ENCODE measurements at places on chromosomes 7 and 10. TPM values are rescaled to one million over a fixed set of nuclear protein-coding genes. Genes with fewer than 3 reads are reported as not detected.

- no peak for DNase-seq
Measured at GRCh38 chr7:37759526-37759925, 76.0 kb downstream of the GPR141 start.

DNA sequence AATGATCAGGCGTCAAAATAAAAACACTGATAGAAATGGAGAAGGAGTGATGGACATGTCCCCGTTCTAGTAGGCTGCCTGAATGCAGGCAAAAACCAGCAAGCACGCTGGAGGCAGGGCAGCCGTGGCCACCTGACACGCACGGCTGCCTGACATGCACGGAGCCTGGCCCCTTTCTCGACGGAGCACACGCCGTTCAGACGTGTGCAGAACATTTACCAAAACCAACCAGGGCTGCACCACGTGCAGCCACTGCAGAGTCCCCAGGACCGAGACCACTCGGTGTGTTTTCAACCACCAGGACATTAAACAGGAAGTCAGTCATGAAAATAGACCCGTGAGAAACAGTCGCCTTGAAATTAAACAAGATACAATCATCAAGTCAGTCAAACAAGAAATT, 61.9 kb upstream of the NKX6-2 start:
- no peak for DNase-seq

DNA sequence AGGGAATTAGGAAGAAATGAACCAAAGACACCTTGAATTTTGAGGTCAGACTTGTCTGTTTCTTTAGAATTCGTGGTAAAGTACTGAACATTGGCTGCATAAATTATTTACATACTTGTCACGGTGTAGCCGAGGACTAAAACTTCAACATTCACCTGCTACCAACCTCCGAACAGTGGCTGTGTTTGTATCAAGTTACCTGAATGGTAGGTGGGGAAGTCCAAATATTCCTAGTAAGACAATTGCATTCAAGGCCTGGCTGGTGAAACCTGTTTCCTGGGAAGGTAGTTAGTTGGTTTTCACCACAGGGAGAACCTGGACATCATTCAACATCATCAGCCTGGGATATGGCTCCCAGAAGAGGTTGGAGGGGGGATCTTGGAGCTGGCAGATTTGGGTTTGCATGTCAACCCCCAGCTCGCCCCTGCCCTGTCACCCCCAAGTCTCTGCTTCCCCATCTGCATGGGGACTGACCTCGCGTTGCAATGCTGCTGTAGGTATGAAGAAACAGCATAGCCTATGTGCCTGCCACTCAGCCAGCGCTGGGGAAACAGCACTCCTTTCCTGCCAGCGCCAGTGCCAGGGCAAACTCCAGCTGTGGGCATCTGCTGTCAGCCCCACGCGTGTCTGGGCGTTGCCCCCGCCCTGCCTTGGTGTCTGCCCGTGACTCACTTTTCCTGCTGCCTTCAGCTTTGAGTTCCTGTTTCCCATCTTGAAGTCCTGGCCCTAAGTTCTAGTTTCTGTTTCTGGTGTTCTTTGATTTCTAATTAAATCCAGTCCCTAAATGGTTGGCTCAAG, 12.7 kb upstream of the LARP4B start:
- DNase-seq: peak; percentile 28

GRCh38 chr10:79472951-79473350, 27.5 kb upstream of the ZCCHC24 start:
- DNase-seq: no peak

FGFBP3 gene
- 0.72 TPM for total RNA-seq

GRCh38 chr10:3613318-3613717, 171.7 kb downstream of the KLF6 start:
- no peak for DNase-seq

GRCh38 chr7:38428041-38428440, 154.6 kb upstream of the TARP start:
- no peak for DNase-seq

DNA sequence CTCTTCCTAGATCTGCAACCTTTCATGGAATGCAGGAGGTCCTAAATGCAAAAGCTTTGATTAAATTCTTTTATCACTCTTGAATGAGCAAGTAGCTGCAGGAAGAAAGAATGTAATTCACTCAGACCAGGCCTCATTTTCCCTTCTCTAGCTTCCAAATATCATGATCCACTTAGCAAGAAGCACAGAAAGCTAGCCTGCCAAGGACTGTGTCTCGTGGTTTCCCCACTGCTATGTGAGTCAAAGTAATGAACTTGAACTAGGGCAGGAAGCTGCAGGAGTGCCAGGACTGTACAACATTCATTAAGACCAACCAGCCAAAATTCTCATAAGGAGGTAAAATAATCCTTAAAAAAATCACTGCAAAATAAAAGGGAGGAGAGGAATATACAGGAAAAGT, 379.2 kb downstream of the CALN1 start:
- DNase-seq: no peak

- no peak for DNase-seq
Measured at GRCh38 chr7:91185771-91186170, 78.5 kb upstream of the FZD1 start.

GRCh38 chr10:69749178-69750010, 52.3 kb upstream of the COL13A1 start:
- no peak for DNase-seq

NFE2L3 gene
- total RNA-seq: 1.2 TPM

DNA sequence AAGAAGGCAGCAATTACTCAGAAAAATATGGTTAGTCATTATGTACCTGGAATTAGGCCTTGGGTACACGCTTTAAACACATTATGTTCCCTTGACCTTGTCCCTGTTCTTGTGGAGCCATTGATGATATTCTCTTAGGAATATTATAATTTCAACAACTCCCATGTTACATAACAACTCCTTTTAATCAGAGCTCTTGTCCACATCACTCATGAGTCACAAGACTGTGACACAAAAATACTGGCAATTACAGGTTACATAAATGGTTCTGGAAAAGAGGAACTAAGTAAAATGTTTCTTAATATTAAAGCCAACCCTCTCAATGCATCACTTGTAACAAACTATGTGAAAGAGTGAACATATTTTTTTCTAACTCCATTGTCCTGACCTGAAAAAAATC, 143.8 kb upstream of the PCLO start:
- no peak for DNase-seq

CACNB2 gene
- 5.1 TPM for total RNA-seq

- no peak for DNase-seq
Measured at GRCh38 chr10:44102726-44103255, 282.1 kb downstream of the CXCL12 start.

DNA sequence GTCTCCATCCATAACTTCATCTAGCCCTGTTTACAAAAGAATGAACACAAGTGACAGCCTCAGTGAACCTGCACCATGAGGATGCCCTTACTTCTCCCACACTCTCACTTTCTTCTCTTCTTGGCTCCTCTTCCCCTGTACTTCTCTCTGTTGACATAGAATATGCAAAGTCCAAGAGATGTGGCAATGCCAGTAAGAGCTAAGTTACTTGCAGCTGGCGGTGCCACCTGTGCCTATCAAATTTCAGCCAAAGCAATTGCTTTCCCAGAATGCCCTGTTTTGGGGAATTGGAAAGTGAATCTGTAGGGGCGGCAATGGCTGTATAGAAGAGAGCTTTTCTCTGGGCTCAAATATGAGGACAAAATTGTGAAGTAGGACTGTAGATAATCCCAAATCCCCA, 557.8 kb downstream of the AUTS2 start:
- DNase-seq: no peak

GRCh38 chr7:138345567-138345966, 114.5 kb upstream of the TRIM24 start:
- DNase-seq: no peak

DNA sequence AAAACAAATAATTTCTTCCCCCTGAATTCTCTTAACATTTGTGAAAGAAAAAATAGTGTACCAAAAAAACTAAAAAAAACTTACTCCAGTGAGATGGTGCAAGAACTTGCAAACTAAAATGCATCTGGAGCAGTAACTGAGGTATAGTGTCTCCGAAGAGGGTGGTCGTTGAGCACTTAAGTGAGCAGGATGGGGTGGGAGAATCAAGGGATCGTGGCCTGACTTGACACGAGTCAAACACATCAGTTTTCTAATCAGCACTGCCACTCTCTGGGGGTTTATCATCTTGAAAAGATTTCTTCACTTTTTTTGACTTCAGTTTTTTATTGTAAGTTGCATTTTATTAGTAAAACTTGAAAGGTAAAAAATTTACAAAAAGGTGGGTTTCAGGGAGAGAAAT, 2.5 kb downstream of the ZNF273 start:
- DNase-seq: no peak

DNA sequence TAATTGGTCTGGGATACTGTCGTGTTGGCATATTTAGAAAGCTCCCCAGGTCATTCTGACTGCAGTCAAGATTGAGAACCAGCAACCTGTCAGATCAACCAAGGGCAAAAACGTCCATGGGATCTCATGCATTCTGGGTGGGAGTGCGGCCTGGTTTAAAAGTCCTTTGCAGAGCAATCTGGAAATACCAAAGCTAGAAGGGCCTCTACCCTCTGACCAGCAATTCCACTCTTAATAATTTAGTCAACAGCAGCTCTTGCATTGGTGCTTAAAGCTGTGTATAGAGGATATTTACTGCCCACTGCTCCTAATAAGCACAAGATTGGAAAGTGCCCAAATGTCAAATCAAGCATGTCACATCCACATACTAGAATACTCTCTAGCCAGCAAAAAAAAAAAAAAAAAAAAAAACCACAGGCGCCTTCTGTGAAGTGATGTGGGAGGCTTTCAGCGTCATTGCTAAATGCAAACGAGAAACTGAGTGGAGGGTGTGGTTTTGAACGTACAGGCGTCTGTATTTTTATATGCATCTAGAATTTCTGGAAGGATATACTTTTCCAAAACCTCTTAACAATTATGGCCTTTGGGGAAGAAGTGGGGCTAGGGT, 44.8 kb upstream of the HSPA12A start:
- DNase-seq: no peak

CUEDC2 gene
- 18.9 TPM for total RNA-seq

GRCh38 chr7:116241291-116241690, 31.0 kb downstream of the TES start:
- no peak for DNase-seq

- no peak for DNase-seq
Measured at GRCh38 chr10:61097026-61097425, 153.0 kb upstream of the RHOBTB1 start.

TMEM178B gene
- total RNA-seq: 3.0 TPM

GRCh38 chr7:94050046-94050445, 45.9 kb upstream of the BET1 start:
- no peak for DNase-seq

DNA sequence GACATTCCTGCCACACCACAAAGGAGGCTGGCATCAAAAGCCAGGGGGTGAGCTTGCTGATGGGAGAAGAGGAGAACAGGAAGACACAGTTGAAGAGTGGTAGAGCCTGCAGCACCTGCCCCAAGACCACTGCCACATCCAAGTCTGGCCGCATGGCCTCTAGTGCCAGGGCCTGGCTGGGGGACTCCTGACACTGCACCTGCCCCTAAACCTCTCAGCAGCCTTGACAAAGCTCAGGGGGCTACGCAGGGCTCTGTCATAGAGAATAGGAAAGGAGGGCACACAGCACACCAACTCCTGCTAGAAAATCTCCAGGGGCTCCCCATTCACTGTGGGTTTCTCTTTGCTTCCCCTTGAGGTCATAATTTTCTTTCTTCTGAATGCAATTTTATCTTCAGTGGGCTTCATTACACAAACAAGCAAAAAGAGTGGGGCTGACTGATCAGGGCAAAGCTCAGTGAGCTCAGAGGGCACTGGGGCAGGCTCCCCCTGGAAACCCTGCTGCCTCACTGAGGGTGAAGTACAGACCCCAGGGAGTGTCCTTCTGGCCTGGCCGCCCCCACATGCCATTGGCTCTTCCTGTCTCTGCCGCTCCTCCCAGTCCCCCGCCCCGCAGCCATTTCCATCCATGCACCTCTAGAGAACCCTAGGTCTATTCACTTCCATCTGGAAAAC, 37.2 kb downstream of the VOPP1 start:
- no peak for DNase-seq

- no peak for DNase-seq
Measured at GRCh38 chr7:98805956-98806838, 63.6 kb downstream of the TMEM130 start.

DNA sequence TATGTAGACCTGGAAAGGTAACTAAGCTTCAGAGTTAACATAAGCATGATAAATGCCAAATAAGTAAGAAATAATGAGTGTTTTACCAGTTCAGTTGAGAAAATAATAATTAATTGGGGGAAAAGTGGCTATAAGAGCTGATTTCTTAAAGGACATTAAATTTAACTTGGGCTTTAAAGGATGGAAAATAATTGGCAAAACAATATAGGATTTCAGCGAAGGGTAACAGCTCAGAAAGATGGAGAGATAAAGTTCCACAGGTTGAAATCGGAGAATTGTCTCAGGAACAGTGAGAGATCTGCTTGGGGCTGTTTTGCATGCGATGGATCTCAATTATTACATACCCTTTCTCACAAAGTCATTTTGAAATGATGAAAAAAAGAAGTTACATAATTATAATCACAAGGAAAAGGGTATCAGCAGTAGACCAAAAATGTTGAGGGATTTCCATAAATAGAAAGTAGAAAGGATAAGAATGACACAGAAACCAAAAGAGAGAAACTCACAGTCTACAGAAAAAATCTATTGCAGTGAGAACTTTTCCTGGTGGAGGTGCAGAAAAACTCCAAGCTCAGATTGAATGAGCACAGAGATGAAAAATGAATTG, 40.1 kb upstream of the ITGB8 start:
- no peak for DNase-seq

- DNase-seq: no peak
Measured at GRCh38 chr7:70695795-70696083, 436.2 kb upstream of the GALNT17 start.

GRCh38 chr10:60281792-60282353, 107.8 kb downstream of the ANK3 start:
- no peak for DNase-seq

- no peak for DNase-seq
Measured at GRCh38 chr10:48600645-48601505, 4.0 kb downstream of the ARHGAP22 start.

RASA4B gene
- 8.4 TPM for total RNA-seq

GPRIN2 gene
- 3.7 TPM for total RNA-seq

DNA sequence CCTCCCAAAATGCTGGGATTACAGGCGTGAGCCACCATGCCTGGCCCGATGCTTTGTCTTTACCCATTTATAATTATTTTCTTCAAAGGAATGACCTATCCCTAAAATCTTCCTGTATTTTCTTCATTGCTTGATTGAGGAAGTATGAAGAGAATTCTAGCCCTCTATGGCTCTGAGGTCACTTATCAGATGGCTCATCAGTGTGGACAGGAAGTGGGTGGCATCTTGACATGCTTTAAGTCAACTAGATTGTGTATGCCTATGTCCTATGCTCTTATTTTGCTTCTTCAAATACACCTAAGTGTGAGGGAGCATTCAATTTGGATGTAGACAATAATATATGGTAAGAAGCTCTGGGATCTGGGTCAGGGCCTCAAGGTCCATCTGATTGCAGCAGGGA, 1020.5 kb downstream of the LRMDA start:
- DNase-seq: no peak

- no peak for DNase-seq
Measured at GRCh38 chr7:149267733-149268132, 5.7 kb downstream of the ZNF783 start.

DNA sequence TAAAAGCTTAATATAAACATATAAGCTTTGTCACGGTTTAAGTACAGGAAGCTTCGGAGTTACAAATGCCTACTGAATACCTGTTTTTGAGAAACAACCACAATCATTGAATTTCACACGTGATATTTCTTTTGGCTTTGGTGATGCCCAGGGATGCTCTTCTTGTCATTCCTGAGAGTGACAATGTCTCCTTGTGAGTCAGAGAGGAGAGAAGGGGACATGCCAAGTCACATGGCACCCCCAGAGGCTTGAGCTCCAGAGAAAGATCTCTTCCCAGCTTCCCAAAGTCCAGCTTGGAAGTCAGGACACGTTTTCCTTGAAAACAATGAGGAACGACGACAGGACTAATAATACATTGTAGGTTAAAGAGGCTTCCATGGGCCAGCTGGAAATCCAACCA, 242.4 kb downstream of the ARHGAP21 start:
- no peak for DNase-seq

Data from pancreas (tissue), 10 donors.